ENCODE measurements at places on chromosomes 2 and 18.

DNA sequence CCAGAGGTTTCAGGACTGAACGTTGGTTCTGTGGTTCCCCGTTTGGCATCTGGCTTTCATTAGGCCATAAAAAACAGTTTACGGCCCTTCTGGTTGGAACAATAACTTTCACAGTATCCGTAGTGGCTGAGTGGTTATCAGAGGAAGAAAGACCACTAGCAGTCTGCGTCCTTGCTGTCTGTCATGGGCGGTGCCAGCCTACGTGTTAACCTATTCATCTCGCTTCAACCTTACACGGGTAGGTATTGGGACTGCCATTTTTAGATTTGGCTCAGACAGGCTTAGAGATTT is 42.6 kb upstream of the ROCK2 start:
- no peak for DNase-seq

DNA sequence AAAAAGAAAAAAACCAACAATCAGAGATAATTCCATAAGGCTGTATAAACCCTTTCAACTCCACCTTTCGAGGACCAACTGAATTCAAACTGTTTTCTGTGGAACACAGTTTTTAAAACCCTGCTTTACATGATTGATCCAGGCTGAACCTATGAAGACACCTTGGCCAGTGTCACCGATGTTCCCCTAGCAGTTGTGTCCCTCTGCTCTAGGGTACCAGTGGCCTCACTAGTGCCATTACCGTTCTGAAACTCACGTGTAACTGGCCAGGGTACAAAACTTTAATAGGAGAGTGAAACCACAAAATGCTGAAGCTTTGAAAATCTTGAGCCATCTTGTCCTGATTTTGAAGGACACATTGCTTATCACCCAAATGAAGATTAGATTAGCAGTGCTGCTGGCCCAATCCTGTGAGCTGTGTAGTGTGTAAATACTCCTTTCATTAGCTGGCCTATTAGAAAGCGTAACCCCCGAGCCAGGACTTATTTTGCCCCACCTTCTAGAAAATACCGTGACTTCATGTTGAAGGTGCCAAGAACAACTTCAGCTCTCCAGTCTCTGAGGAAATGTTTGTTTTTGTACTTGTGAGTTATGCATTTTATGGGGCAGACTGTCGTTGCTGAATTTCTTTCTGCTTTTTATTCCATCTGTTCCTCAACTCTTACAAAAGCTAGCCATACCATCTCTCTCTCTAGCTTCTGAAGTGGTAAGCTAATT is 147.8 kb upstream of the MAP3K20 start:
- DNase-seq, result no peak

- DNase-seq, result no peak
These were observed 47.6 kb downstream of the SP110 start for GRCh38 chr2:230172156-230172555.

GRCh38 chr2:173030561-173031490 is 44.8 kb upstream of the MAP3K20 start:
- no peak for DNase-seq

DNA sequence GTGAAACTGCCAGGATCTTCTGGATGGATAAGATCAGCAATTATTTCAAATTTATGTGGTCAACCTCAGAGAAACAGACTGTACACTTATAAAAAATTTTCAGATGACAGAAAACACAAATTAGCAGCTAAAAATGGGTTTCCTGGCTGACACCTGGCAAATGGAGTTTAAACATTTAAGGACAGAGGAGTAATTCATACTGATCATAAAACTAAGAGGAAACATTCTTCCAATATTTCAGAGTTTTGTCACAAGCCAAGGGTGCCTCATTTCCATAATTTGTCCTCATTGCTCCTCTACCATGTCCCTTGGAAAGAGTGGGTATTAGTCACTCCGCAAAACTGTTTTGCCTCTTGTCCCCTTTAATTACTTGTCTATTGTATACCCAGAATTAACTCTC is 70.2 kb downstream of the TMEFF2 start:
- DNase-seq, result no peak

- no peak for DNase-seq
These were observed 20.0 kb upstream of the LRRTM1 start for GRCh38 chr2:80324525-80324924.

DNA sequence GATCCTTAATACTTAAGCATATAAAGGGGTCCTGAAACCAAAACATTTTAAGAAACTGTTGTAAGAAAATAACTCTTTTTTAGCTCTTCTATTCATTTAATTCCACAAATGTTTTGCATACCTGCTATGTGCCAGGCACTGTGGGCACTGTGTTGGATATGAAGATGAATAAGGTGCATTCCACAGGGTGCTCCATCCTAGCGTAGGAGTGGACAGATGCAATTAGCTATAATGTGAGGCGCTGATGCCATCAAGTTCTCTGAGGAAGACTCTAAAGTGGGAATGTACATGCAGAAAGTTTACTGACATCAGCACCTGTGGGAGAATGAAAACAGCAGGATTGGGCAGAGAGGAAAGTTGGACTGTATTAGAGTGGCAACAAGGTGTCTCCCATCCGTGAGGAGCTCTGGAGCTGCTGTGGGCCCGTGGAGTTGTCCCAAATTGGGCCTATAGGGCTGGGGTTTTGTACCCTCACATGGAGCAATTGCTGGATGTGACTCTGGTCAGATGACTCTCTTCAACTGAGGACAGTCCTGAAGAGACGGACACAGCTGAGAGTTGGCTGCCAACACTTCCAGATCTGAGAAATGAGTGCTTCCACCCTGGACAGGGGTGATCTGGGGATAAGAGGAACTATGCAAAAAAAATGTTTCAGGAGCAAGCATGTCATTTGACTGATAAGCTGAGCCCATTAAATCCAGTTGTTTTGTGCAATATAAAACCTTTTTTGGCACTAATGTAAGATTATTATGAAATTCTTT is 22.3 kb downstream of the CD8A start:
- DNase-seq, result no peak

DNA sequence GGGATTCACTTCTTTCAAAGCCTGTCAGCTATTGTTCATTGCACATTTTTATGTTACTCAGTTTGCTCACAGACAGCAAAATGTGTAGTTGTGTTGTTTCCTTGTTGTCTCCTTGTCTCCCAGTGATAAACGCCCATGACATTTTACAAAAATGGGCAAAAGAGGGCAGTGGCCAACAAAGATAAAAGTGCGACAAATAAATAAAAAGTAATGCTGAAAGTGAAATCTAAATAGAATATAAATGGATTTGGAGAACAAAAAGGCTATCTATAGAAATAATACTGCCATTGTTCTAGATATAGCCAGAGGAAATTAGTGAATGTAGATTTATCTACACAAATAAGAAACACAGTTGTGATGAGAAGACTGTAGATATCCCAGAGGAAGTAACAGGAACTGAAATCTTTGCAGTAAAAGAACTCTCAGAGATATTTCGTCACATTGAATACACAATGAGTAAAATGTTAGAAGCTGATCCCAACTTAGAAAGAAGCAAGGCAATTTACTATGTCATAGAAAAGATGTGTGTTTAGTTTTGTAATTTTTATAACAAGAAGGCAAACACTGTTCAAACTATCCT is 1186.2 kb upstream of the FAM98A start:
- DNase-seq, result no peak

GRCh38 chr18:12048827-12049175 is 44.8 kb upstream of the ANKRD62 start:
- no peak for DNase-seq

DNA sequence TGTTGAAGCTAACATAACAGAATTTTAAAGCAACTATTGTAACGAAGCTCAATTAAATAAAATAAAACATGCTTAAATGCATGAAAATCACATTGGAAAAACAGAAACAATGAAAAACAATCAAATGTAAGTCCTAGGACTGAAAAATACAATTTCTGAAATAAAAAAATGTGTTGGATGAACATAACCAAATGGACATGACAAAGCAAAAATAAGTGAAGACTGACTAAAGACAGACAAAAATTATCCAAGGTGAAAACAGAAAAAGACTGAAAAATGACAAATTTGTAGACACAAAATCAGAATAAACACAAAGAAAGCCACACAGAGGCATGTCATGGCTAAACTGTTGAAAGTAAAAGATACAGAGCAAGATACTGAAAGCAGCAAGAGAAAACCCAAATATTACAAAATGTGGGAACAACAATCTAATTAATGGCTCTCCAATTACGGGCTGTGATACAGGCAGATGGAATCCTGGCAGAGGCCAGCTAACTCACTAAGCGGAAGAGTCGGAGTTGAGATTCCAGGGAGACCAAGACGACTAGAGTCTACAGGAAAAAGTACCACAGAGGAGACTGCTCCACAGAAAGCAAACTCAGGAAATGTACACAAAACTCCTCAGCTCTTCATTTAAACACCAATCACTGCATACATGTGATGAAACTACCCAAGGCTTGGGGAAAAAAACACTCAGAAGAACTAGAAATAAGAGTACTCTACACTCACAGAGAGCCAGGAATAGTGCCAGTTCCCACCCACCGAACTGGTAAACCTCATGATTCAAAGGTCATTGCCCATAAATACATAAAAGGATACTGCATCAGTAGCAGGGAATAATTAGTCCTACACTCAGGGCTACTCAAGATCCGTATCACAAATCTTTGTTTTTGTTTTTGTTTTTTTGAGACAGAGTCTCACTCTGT is 83.6 kb downstream of the ATAD2B start:
- DNase-seq, result no peak

- DNase-seq, result no peak
These were observed 42.8 kb downstream of the KLHL14 start for GRCh38 chr18:32730068-32730467.

GRCh38 chr2:191642541-191642940 is 35.4 kb upstream of the NABP1 start:
- no peak for DNase-seq

- DNase-seq, result no peak
These were observed 6.4 kb downstream of the HDAC4 start for GRCh38 chr2:239394346-239394945.

- no peak for DNase-seq
These were observed 58.1 kb upstream of the OTX1 start for GRCh38 chr2:62992561-62992960.

DNA sequence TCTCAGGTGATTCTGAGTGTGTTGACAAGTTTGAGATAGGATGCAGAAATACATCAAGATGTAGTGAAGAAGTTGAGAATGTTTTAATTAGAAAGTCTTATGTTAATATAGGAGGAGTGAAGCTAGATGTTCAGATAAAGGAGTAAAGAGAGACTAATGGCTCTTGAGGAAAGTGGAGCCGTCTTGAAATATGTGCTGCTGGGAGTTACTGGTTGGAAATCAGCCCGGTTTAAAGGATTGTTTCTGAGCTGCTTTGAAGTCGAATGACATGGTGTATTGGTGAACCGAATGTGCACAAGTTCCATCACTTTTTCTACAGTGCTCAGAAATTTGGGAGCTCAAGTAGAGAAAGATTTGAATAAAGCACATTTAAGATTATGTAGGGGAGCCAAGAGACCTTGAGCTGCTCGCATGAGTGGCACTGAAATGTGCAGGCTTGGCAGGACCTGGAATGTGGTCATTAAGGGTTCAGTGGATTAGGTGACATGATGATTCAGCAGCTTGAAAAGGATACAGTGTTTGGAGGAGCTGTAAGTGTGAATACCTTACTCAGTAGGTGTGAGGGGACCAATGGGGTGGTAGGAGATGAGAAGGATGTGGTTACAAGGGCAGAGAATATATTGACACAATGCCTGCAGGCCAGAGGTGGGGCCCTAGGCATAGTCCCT is 68.6 kb downstream of the CAB39 start:
- no peak for DNase-seq

DNA sequence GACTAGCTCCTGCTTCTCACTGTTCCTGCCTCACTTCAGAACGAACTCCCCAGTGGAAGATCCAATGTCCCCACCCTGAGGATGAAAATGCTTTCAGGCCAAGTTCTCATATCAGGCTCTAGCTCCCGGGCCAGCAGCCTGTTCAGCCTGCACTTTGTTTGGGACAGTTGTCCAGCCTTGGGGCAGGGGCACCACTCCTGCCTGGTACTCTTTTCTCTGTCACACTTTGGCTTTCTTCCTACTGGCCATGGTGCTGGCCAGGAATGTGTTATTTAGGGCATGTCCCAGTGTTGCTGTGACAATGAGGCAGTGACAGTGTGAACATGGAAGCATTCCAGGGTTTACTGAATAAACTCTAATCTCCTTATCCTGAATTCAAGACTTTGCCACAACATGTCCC is 154.1 kb downstream of the GALNT14 start:
- DNase-seq, result no peak

- DNase-seq, result no peak
These were observed 466.6 kb downstream of the LPIN1 start for GRCh38 chr2:12212841-12213597.

GRCh38 chr18:80183273-80184050 is 63.9 kb downstream of the PARD6G start:
- no peak for DNase-seq

- DNase-seq, result peak; percentile 15
These were observed 34.1 kb upstream of the GNAL start for GRCh38 chr18:11654736-11655605.

DNA sequence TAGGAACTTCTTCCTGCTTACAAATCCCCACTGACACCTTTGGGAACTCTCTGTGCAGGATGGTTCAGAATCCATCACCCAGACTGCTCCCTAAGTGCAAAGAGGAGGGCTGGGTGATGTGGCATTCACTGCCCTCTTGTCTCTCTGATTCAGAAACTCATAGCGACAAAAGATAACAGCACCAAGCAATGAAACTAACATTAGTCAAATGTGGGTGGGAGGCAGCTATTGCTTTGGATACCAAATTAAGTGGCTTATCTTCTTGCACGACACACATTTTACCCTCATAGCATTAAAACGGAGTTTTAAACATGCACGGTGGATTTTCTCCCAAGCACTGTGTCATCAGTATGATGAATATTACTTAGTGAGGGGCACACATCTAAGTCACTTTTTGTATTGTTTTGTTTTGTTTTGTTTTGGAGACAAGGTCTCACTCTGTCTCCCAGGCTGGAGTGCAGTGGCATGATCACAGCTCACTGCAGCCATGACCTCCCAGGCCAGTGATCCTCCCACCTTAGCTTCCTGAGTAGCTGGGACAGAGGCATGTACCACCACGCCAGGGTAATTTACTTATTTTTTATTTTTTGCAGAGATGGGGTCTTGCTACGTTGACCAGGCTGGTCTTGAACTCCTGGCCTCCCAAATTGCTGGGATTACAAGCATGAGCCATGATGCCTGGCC is 40.9 kb upstream of the NEB start:
- peak; percentile 16 for DNase-seq

GRCh38 chr2:196315388-196316049 is 144.1 kb upstream of the STK17B start:
- no peak for DNase-seq

GRCh38 chr2:85409845-85410583 is at the start of gene CAPG:
Gene CAPG, minus strand, starts transcription at chr2:85410366. Its CDS starts 8,221 bp downstream, at chr2:85402145.
- no peak for DNase-seq

DNA sequence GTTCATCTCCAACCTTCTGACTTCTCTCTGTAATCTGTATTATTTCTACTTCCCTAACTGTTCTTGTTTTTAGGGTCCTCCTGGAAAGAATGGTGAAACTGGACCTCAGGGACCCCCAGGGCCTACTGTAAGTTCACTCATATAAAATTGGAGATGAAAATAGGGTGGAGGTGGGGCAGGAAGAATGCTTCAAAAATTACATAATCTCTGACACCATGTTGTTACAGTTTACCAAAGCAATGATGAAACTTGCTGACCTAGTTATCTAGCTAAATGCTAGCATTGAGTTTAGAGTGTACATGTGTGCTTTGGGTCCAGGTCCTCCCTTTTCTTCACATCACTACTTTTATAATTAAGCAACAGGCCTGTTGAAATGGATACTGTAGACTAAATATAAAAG is 23.1 kb downstream of the COL3A1 start:
- DNase-seq, result no peak

GRCh38 chr2:206457188-206457634 is 13.9 kb downstream of the ADAM23 start:
- DNase-seq, result no peak

- DNase-seq, result no peak
These were observed 247.3 kb downstream of the TTC32 start for GRCh38 chr2:19654310-19655090.

Data from putamen (tissue), 1 donor.